ENCODE measurements at places on chromosomes 13 and 19. TPM values are rescaled to one million over a fixed set of nuclear protein-coding genes. Genes with fewer than 3 reads are reported as not detected.

Gene CYP2F1
- not detected for total RNA-seq

Gene SLC10A2
- total RNA-seq: not detected

Gene PLEKHG2
- 12.9 TPM for total RNA-seq

DNA sequence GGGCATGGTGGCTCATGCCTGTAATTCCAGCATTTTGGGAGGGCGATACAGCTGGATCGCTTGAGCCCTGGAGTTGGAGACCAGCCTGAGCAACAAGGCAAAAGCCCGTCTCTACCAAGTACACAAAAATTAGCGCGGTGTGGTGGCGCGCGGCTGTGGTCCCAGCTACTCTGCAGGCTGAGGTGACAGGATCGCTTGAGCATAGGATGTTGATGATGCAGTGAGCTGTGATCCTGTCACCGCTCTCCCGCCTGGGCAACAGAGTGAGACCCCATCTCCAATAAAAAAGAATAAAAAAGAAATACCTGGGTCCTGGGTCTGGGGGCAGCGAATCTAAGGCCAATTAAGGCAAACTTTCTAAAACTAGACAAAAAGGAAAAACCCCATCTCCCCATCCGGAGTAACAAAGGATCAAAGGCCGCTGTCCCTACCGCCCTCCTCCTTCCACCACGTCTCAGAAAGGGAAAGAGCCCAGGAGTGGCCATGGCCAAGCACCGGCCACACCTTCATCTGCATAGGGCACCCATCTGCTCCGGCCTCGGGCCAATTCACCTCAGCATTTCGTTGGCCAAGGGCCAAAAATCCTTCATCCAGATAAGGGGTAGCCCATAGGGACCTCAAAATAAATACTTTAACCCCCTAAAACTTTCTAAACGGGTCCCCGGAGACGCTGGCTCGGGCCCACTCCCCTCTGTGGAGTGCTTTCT is 851 bp downstream of the ZNF320 start:
- peak; percentile 2 for DNase-seq

DNA sequence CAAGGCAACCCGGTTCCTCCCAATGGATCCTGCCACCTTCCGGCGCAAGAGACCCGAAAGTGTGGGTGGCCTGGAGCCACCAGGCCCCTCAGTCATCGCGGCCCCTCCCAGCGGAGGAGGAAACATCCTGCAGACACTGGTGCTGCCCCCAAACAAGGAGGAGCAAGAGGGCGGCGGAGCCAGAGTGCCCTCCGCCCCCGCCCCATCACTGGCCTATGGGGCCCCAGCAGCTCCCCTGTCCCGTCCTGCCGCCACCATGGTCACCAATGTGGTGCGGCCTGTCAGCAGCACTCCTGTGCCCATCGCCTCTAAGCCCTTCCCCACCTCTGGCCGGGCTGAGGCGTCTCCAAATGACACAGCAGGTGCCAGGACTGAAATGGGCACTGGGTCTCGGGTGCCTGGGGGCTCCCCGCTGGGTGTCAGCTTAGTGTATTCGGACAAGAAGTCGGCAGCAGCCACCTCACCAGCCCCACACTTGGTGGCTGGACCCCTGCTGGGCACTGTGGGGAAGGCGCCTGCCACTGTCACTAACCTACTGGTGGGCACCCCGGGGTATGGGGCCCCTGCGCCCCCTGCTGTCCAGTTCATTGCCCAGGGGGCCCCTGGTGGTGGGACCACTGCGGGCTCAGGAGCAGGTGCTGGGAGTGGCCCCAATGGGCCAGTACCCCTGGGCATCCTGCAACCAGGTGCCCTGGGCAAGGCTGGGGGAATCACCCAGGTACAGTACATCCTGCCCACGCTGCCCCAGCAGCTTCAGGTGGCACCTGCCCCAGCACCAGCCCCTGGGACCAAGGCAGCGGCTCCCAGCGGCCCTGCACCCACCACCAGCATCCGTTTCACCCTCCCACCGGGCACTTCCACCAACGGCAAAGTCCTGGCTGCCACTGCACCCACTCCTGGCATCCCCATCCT is 11.2 kb upstream of the PRR19 start:
- no peak for DNase-seq

DNA sequence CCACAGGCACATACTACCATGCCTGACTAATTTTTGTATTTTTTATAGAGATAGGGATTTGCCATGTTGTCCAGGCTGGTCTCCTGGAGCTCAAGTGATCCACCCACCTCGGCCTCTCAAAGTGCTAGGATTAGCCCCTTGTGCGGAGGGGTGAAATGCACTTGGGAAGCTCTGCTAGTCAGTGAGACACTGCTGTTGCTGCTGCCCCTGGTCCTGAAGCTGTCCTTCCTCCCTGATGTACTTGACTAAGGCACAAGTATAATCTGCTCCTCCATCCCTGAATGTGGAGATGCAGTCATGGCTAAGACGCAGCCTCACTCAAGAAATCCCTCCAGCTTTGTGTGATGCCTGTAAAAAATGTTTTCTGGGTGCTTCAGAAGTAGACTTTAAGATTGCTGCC is 124.5 kb downstream of the KCTD15 start:
- no peak for DNase-seq

GRCh38 chr13:85148009-85148408 is 651.2 kb downstream of the SLITRK6 start:
- no peak for DNase-seq

GRCh38 chr19:38666663-38667511 is 19.4 kb downstream of the ACTN4 start:
- peak; percentile 89 for DNase-seq

GRCh38 chr19:52659013-52659412 is 20.9 kb upstream of the ZNF83 start:
- no peak for DNase-seq

- DNase-seq: peak; percentile 84
Measured at GRCh38 chr13:77375560-77376108, 48.7 kb upstream of the MYCBP2 start.

DNA sequence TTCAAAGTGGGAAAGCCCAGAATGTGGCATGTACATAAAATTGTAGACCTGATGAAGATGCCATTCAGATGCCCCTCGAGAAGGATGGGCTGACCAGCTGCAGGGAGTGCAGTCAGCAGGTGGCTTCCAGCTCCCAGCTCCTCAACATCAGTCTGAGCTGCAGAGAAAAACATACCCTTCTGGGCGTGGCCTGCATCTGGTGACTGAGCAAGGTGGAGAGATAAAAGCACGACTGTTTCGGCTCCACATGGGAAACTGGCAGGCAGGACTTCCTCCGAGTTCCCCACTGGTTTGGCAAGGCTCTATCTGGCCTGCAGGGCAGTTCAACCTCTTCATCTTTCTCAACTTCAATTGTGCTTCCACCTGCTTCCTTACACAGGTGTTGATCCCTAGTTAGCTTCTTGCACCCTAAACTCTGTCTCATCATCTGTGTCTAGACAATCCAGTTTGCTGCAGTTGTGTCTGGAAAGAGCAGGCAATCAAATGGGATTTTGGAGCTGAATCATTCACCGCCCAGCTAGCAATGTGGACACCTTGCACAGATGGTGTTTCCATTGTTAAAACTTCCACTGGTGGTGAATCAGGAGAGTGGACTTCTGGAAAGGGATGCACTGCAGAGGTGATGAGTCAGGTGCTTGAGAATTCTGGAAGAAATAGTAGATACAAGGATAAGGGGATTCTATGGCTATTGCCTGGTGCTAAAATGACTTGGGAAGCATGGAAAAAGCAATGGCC is 56.8 kb downstream of the POLR1D start:
- DNase-seq: peak; percentile 11

DNA sequence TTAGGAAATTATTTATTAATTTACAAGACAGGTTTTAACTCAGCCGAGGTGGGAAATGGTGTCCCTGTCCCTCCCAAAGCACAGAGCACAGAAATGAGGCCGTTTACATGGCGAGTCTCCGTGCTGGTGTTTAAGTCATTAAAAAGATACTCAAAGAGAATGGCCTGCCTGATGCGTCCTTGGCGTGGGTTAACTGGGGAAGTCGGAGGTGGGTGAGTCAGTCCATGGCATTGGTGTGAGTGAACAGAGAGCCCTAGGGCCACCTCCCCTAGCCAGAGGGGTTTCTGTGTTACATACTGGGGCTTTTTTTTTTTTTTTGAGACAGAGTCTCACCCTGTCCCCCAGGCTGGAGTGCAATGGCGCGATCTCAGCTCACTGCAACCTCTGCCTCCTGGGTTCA is 3.9 kb downstream of the FEM1A start:
- no peak for DNase-seq

- peak; percentile 3 for DNase-seq
Measured at GRCh38 chr13:69243366-69243765, 864.3 kb upstream of the ATXN8OS start.

- no peak for DNase-seq
Measured at GRCh38 chr19:16376649-16377048, 52.0 kb downstream of the KLF2 start.

GRCh38 chr13:51475727-51476501 is 23.1 kb upstream of the INTS6 start:
- DNase-seq: no peak

- no peak for DNase-seq
Measured at GRCh38 chr13:107736170-107736569, 479.2 kb downstream of the LIG4 start.

GRCh38 chr13:41802684-41803444 is 158.0 kb downstream of the VWA8 start:
- peak; percentile 91 for DNase-seq

DNA sequence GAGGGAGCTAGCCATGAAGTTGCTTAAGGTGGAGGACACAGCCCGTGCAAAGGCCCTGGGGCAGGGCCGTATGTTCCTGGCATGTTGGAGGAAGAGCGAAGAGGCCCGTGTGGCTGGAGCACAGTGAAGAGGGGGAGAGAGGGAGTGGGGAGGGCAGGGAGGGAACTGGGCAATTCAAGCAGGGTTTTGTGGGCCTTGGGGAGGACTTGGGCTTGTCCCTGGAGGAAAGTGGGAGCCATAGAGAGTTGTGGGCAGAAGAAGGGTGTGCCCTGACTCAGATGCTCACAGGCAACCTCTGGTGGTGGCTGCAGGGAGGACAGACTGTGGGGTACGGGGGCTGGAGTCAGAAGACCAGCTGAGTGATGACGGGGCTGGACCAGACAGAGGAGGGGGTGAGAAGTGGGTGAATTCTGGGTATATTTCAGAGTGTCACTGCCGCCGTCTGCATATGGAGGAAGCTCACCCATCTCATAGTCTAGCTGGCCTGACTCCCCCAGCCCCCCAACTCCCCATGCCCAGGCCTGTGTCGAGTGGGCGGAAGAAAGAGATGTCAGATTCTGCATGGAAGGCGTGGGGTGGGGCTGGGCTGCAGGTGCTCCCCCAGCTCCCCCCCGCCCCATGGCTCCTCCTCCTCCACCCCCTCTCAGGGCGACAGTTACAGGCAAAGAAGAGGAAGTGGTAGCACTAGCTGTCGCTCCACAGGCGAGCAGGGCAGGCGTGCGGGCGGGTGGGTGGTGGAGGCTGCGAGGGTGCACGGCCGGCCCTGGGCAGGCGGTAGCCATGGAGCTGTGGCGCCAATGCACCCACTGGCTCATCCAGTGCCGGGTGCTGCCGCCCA is at the start of gene VAV1:
Gene VAV1, plus strand, starts transcription at position 681 of the 838 bp plus-strand sequence. Its CDS starts 100 bp downstream, at position 781.
- DNase-seq: no peak

- DNase-seq: no peak
Measured at GRCh38 chr19:48400018-48400742, 6.7 kb downstream of the GRIN2D start.

DNA sequence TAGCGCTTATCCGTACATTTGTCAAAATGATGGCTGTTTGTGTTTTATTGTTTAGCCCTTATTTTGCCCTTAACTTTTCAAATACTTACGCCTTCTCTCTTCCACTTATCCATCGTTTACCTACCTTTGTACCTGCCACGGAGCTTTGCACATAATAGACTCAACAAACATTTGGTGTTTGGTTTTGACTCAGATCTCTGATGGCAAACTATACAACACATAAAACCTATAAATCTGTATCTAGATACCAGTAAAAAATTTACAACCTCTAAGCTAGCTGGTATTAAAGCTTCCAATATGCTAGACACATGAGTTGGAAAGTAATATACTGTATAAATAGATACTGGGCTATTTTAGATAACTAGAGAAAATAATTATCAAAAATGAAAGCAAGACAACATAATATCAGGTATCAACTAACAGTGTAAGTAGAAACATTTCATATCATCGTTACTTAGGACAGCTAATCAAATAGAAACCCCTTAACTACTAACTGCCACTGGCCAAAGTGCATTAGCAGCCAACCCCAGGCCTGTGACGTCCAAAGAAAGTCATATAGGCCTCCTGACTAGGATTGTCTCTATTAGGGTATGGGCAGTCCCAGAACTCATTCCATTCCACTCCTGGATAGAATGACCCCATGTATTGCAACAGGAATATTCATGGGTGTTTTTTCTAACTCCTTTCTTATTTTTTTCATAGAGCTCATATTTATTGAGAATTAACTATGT is 53.8 kb downstream of the KCTD12 start:
- no peak for DNase-seq

DNA sequence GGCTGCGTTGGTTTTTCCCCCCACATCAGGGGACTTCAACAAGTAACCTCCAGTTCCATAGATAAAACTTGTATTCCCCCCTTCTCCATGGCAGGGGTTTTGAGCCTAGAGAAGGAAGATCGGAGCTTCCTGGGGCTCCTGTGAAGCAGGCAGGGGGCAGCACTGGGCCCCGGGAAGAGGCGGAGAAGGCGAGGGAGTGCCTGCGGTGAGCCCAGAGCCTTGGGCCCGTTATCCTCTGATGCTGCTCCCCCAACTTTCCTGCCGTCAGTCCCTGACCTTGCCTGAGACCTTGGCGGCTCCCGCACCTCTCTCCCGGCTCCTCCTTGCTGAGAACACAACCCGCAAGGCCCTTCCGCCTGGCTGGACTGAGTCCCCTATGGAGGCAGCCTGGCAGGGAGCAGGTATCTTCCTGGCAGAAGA is 2.5 kb downstream of the LIPE start:
- DNase-seq: no peak

DNA sequence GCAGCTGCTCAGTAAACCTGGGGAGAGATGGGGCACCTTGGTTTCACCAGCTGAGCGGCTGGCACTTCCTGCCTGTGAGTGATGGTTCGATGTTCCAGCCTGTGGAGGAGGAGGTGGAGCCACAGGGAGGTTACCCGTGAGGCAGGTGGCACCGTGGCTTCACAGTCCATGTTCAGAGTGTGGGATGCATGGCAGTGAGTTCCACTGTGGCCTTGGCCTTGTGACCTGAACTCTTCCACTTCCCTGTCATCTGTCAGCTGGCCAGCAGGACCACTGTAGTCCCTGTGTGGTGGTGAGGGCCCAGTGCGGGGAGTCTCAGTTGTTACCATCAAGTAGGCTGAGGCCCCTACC is 16.9 kb downstream of the SMARCA4 start:
- DNase-seq: no peak

DNA sequence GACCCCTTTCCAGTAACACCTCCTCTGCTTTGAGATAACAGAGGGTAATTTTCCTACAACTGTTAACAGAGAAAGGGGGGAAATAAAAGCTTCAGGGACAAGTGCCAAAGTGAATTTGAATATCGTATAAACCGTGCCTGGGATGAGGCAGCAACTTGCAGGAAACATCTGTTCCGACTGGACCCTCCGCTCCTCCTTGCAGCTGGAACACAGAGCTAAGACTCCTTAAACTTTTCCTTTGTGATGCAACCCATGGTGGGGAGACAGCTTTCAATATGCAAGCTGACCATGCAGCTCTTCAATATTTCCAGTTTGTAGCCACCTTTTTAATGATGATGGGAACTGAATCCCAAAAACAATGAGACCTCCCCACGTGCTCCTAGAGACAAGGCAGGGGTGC is 432.6 kb downstream of the ZNF536 start:
- DNase-seq: no peak

Data from renal cortical epithelial cell (primary cell).